Aortic smooth muscle cell (primary cell): ENCODE measurements at places on chromosomes 12 and 14. TPM values are rescaled to one million over a fixed set of nuclear protein-coding genes. Genes with fewer than 3 reads are reported as not detected.

MCRS1 gene
- 42.0 and 53.6 TPM in 2 replicates for total RNA-seq

RBM23 gene
- total RNA-seq: 60.1 and 75.9 TPM in 2 replicates

FSCB gene
- total RNA-seq: not detected in 2 replicates

HOXC9 gene
- not detected in 2 replicates for total RNA-seq

A2ML1 gene
- 0.53 TPM in 1 of 2 replicates, not detected in the other for total RNA-seq

GALNT4 gene
- 13.9 and 15.7 TPM in 2 replicates for total RNA-seq

RNASE7 gene
- total RNA-seq: not detected in 2 replicates

ORAI1 gene
- total RNA-seq: 7.9 and 8.2 TPM in 2 replicates

POTEG gene
- total RNA-seq: not detected in 2 replicates

VRTN gene
- not detected in 2 replicates for total RNA-seq

PRB3 gene
- total RNA-seq: not detected in 2 replicates

TRPV4 gene
- total RNA-seq: 0.19 and 0.53 TPM in 2 replicates

PNN gene
- 17.2 and 20.6 TPM in 2 replicates for total RNA-seq

BHLHE41 gene
- total RNA-seq: 3.8 and 5.3 TPM in 2 replicates

P2RX7 gene
- total RNA-seq: 1.3 and 2.2 TPM in 2 replicates

SUSD6 gene
- 5.3 and 8.0 TPM in 2 replicates for total RNA-seq
